ENCODE measurements at places on chromosomes 7 and 10.

- no peak for DNase-seq
Observed at GRCh38 chr7:21099432-21099831, 312.7 kb upstream of the SP8 start.

DNA sequence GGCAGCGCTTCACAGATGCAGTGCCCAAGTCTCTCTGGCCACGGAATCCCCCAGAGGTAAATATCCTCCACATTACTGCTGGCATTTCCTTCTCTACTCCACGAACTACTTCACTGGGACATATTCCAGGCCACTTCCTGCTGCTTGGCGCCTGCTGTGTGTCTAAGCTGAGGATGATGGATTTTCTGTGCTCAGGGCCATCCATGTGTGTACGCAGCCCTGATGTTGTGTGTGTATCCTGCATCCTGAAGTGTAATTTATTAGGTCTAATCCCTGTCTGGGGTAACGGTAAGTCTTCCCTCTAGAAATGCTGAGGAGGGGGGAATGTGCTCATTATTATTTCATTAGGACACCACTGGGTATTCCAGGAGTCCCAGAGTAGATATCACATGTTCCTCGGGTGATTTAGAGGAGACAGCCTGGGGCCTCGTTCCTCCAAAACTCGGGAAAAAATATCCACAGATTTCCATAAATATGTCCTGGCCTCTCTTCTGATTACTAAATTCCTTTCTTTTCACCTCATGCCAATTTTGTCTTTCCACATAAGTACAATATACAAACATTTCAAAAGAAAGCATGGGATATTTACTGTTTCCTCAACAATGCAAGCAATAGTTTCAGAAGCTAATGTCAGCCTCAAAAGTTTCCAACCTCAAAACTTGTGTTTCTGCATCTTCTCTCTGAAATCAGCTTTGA lies 25.5 kb upstream of the HABP2 start:
- DNase-seq: no peak

GRCh38 chr10:69321865-69322264 lies 43.6 kb downstream of the HK1 start:
- DNase-seq: no peak

- no peak for DNase-seq
Observed at GRCh38 chr7:92158660-92159575, 20.0 kb downstream of the LRRD1 start.

- no peak for DNase-seq
Observed at GRCh38 chr10:20048161-20048560, 231.9 kb downstream of the PLXDC2 start.

- DNase-seq: no peak
Observed at GRCh38 chr7:36474283-36475010, 84.8 kb downstream of the ANLN start.

DNA sequence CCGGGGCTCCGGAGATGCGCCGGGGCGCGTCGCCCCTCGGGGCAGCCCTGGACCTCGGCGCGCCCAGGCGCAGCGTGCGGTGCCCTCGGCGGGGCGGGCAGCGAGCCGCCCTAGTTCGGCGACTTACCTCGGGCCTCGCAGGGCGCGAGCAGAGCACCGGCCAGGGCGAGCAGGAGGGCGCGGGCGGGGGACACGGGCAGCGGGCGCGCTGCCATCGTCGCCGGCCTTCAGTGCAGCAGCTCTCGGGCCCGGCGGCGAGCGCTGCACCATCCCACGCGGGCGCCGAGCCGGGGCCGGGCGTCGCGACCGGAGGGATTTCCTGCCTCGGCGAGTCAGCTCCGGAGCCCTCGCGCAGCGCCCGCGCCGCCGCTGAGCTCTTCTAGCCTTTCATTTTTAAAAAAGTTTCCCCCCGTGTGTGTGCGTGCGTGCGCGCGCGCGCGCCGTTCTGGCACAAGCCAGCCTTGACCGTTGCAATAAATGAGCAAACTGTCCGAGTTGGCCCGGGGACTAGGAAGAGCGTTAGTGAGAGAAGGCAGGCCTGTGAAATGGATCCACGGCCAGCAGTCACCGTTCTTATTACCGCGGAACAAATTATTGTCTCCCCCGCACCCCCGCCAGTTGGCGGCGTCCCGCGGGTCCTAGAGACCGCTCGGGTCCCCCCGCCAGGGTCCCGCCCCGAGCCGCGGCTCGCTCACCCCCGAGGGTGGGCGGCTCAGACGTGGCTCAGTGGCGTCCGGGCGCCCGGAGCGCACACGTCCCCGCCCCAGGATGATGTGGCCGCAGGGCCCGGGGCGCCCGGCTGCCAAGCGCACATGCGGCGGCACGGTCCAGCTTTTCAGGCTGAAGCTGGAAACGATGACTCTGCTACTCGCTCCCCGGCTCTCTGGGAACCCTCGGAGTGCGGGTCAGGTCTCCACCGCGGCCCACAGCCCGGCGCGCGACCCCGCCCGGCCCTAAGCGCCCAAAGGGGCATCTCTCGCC lies at the start of gene ADAM12:
Gene ADAM12 (minus strand): TSS at position 547 of the 981 bp plus-strand sequence. CDS start 332 bp downstream, at position 215.
- no peak for DNase-seq

DNA sequence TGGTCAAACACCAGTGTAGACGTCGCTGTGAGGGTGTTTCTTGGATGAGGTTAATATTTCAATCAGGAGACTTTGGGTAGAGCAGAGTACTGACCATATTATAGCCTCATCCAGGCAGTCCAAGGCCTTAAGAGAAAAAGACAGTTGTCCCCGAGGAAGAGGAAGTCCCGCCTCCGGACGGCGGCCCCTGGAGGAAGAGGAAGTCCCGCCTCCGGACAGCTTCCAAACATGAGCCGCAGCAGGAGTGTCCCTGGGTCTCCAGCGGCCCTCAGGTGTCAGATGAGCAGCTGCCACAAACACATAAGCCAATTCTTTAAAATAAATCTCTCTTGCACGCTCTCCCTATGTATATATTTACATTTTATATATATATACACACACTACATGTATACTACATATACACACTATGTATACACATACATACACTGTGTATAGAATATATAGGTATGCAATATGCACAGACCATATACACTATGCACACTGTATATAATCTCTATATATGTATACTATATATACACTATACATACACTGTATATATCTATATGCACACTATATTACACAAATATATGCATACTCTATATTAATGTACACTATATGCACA lies 37.5 kb downstream of the PWWP2B start:
- DNase-seq: peak; percentile 37

DNA sequence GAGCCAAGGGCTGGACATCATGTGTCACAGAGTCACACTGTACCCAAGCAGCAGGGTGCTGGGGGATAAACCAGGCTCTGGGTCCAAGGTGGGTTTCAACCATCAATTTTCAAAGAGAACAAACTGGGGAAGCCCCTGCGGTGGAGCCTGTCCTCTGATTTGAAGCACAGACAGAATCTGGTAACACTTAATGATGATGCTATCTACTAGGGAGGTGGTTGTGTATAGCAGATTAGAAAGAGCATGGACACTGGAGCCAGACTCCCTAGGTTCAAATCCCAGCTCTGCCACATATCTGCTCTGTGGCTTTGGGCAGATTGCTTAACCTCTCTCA lies 204.9 kb upstream of the ZMIZ1 start:
- no peak for DNase-seq

DNA sequence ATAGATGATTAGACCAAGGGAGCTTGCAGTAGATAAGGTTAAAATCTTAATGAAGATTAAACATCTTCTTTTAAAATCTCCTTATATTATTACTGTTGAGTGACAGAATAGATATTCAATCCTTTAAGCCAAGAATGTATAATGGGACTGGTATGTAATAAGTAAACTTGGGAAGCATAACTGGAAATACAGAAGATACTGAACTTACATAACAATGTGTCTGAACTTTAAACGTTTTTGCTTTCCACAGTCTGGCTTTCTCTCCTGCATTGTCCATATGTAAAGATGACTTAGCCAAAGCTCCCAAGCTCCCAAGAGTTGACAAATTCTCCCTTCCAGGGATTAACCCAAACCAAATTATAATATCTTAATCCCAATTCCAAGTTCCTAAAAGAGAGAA lies 129.8 kb downstream of the KCND2 start:
- DNase-seq: no peak

DNA sequence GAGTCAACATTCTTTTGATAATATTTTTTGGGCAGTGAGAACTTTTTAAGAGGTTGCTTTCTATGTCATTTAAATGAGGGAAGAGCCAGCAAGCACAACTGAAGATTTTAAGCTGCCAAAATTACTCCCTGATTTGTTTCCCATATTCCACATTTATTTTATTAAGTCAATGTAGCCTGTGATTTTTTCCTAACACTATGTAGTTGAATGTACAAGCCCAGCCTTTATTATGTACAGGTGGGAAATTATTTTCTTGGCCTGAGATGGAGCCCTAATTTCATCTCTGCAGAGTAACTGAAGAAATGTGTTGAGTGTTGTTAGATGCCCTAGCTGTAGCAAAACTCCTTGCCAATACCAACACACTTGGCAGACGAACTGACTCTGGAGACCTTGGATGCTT lies 83.1 kb upstream of the MINDY3 start:
- no peak for DNase-seq

DNA sequence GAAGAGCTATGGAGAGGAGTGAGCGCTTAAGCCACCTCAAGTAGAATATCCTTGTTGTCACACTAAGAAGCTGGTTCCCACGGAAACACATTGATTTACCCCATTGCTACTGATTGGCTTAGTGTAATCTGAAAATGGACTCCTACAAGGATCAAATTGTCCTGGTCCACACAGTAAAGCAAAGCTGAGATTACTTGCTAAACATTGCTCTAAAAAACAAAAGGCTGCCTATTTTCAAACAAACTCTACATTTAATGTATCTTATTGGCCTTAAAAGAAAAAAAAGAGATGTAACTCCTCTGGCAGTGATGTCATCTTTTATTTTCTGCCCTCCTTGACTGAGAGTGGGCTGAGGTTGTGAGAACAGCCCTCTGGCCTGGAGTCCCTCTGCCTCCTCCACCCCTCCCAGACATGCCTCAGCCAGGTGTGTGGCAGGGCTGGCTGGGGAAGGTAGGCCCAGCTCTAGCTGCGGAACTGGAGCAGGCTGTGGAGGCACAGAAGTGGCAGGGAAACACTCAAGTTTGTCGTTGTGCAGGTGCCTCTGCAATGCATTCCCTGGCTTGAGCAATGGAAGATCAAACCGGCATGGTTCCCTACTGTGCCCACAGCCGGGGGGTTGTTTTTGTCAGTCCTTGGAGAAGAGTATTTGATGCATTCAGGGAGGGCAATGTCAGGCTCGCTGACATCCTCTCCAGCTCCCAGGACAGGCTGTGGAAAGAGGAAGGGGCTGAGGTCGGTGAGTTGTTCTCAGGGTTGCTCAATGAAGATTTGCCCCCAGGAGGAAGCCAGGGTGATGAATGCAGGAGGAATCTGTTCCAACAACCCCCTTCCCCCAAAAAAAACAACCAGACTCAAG lies 9.1 kb downstream of the KLF6 start:
- DNase-seq: no peak

DNA sequence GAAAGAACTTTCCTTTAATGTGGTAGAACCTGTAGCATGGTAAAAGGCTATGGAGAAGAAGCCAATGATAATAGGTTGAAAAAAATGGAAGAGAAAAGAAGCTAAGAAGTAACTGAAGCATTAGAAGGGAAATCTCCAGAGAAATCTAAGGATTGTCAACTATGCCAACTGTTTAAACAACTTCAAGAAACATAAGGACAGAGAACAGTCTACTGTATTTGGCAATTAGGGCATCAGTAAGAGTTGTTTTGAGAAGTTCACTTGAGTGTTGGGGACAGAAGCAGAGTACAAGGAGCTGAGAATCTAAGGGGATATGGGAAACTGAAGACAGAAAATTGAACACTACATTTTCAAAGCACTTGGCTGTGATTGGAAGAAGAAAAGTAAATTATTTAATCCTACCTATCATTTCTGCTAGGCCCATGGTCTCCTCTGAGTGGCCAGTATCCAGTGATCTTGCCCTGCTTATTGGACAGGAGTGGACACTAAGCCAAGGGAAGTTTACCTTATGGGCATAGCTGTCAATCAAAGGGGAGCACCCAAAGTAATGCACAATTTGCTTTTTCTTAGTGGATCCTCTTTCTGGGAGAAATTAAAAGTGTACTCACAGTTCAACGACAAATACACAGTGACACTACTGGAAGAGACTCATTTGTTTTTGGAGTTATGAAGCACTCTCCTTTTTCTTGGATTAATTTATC lies 56.4 kb upstream of the CCDC71L start:
- no peak for DNase-seq

DNA sequence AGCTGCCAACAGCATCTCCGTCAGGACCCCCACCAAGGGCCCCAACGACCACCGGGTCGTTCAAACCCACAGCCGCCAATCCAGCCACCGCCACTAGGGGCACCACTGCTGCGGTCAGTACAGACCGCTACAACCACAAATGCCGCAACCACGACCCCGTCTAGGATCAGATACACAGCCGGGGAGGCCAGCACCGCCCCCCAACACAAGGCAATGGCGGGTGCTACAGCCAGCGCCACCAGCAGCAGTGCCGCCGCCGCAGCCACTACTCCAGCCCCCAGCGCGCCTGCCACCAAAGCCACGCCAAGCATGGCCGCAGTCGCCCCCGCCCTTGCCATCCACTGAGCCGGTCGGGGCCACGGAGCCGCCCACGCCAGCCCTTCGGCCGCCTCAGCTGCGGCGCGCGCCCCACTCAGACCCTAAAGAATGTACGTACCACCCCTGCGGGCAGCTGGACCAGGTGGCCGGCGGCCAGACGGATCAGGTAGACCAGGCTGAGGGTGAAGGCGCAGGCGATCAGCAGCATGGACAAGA lies 473 bp downstream of the CYP51A1 start:
- peak; percentile 33 for DNase-seq

GRCh38 chr7:147276783-147277370 lies 1160.3 kb downstream of the CNTNAP2 start:
- DNase-seq: no peak

- DNase-seq: no peak
Observed at GRCh38 chr10:33749067-33749735, 414.7 kb upstream of the NRP1 start.

DNA sequence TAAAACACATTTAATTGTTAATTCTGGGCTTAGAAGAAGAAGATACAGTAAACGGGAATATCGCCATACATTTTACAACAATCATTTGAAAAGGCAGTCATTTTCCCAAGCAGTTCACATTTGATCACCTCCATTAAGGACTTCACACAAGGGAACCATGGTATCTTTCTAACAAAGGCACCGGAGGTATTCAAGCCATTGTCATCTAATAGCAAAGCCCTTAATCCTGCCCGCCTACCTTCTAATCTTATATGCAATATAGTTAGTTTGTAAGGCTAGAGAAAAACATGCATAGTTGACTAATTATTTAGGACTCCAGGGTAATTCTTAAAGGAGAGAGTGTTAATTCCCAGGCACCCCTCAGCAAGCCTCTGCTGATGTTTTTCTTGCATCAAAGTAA lies 83.1 kb downstream of the MRPL32 start:
- DNase-seq: no peak

- DNase-seq: no peak
Observed at GRCh38 chr7:36971515-36972139, 247.3 kb upstream of the AOAH start.

GRCh38 chr7:115210552-115210951 lies 288.7 kb downstream of the MDFIC start:
- no peak for DNase-seq

Data from activated T-helper 1 cell treated with Interleukin-2 at 50 U/mL for 16 hours (primary cell).